Cardiac septum (tissue), 1 donor: ENCODE measurements at places on chromosomes 7 and 10. TPM values are rescaled to one million over a fixed set of nuclear protein-coding genes. Genes with fewer than 3 reads are reported as not detected.

GRCh38 chr7:68504716-68505115 lies 1093.6 kb upstream of the AUTS2 start:
- DNase-seq: no peak

GRCh38 chr10:60856405-60856804 lies 78.1 kb downstream of the CDK1 start:
- no peak for DNase-seq

DNA sequence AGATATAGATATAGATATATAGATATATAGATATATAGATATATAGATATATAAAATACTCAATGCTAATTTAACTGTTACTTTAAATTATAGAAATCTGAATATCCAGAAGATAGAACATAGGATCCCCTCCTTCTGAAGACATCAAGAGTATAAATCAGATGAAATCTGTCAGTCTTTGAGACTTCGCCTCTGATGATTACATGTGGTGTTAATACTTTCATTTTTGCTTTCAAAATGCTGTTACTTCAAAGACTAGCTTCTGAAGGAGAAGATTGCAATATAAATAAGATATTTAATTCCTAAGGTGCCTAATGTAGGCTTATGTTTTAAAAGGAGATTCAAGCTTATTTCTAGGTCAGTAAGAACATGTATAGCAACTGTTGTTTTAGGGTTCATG lies 180.4 kb downstream of the TSPAN12 start:
- no peak for DNase-seq

- no peak for DNase-seq
Observed at GRCh38 chr10:54120806-54121205, 680.2 kb downstream of the PCDH15 start.

GRCh38 chr7:30566596-30566995 lies 28.1 kb upstream of the GARS1 start:
- no peak for DNase-seq

DNA sequence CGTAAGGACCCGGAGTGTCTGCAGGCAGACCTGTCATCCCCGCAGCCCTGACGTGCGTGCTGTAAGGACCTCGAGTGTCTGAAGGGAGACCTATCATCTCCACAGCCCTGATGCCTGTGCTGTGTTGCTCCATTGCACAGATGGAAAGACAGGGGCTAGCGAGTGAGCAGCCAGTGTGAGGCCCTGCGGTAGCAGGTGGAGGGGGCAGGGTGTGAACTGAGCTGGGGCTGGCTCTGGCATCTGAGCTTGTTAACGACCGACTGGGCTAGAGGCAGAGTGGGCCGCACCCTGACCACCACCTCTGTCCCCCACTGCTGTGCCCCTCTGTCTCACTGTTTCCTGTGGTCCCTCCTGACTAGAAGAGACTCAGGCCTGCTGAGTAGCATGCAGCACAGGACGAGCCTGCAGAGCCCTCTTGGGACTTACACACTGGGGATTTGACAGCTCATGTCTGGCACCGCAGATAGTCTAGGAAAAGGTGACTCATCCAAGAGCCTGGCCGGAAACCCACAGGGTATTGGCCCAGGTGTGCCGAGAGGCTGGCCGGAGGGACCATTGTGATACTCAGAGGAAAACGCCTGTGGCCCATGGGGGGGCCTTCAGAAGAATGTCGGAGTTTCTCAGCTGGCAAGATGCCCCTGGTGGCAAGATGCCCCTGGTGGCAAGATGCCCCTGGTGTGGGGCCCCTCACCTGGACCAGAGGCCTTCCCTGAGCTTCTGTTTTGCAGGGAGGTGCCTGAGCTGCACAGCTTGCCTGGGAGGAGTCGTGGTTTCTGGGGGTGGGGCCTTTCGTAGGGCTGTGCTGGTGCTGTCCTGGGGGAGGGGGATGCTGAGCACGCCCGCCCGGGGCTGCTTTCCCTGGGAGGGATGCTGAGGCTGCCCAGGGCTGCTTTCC lies 34.3 kb downstream of the INPP5A start:
- DNase-seq: peak; percentile 86

DNA sequence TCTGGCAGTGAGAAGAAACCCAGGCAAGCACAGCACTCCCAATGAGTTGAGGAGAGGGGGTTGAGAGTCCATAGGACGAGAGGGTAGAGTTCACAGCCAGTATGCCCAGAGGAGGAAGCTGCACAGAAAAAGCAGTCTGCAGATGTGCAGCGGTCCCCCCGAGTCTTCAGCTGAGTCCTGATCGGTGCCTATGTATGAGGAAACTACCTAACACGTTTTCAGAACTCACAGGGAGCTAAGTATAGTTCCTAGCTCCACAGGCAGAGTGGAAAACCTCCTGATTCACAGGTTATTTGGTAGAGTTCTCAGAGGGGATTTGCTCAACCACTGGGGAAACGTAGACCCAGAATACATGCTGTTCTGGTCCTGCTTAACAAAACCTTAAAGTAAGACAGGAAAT lies 271.3 kb upstream of the CNTNAP2 start:
- no peak for DNase-seq

- DNase-seq: no peak
Observed at GRCh38 chr7:16062269-16062668, 359.1 kb downstream of the CRPPA start.

DNA sequence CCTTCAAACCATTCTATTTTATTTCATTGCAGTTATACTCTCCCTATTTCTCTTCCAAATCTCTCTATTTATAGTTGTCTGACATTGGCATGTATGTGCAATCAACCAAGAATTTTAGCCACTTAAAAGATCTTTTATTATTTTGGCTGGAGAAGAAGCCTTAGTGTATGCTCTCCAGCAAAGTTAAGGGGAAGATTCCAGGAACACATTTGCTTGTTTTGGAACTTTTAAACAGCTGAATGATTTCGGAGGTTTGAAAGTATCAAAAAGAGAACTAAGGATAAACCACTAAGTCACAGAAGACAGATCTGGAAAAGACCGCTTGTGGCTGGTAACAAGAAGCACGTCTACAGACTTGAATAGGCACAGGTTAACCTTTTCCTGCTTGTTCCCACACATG lies 182.2 kb upstream of the FZD1 start:
- no peak for DNase-seq

GRCh38 chr10:99484626-99485581 lies 47.8 kb upstream of the NKX2-3 start:
- DNase-seq: no peak

DNA sequence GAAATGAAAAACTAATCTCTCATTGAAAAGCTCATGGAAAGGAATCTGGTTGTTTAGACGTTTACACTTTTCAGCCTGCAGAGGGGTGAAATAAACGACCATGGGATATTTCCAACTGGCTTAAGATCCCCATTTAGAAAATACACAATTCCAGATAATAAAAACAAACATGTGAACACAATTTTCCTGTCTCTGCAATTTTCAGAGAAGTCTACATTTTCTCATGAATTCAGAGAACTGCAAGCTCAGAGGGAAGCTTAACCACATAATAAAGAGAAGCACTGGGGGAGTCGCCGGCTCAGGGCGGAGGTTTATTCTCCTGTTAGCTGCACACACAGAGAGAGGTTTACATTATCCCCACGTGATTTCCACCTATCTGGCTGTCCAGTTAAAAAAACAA lies 215.2 kb downstream of the FANK1 start:
- no peak for DNase-seq

- DNase-seq: no peak
Observed at GRCh38 chr7:13091974-13092707, 404.7 kb downstream of the ARL4A start.

- no peak for DNase-seq
Observed at GRCh38 chr7:20121404-20121803, 95.8 kb downstream of the MACC1 start.

Gene CUZD1
- 0.35 TPM for total RNA-seq

Gene MMRN2
- 28.0 TPM for total RNA-seq

Gene C7orf25
- total RNA-seq: 5.2 TPM

Gene CALHM1
- total RNA-seq: not detected
